Activated T-helper 2 cell treated with anti-CD3 and anti-CD28 coated beads, Interferon-gamma antibody, Interleukin-2, Interleukin-4, amounts not matched to agents 10 μg/mL and 5 μg/mL and 100 μg/mL, durations not matched to agents 14 hours and 24 hours and 36 hours (primary cell): ENCODE measurements at places on chromosomes 13 and 19.

DNA sequence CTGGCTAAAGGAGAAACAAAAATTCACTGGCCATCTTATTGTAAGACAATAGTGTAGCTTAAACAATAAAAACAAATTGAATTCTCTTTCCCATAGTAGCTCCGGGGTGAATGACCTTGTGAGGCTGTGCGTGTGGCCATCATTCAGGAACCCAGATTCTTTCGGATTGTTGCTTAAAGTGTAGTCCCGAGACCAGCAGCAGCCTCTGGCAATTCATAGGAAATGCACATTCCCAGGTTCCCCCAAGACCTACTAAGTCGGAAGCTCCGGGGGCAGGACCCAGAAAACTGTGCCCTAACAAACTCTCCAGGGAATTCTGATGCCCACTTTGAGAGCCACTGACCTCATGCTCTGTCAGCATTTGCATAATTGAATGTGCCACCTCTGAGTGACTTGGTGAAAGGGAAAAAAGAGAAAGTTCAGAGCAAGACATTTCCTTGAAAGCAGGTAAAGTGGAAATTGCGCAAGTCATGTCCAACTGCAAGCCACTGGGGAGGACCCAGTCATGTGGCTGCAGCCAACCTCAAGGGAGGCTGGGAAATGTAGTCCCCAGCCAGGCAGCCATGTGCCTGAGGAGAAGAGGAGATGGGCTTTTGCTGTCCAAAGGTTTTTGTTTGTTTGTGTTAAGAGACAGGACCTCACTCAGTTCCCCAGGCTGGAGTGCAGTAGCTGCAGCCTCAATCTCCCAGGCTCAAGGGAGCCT is 50.7 kb upstream of the PNMA8B start:
- DNase-seq = no peak

GRCh38 chr13:82501834-82502233 is 1380.4 kb downstream of the SLITRK1 start:
- DNase-seq = no peak

DNA sequence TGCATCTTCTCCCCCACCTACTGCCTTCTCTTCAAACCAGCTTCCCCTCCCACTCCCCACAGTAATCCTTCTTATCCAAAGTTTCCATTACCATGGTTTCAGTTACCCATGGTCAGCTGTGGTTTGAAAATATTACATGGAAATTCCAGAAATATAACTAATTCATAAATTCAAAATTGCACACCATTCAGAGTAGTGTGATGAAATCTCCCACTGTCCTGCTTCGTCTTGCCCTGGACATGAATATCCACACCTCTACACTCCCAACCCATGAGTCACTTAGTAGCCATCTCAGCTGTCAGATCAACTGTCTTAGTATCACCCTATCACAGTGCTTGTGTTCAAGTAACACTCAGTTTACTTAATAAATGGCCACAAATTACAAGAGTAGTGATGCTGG is 3.8 kb upstream of the KCTD12 start:
- no peak for DNase-seq

- no peak for DNase-seq
These were observed 182.2 kb downstream of the LMO7 start for GRCh38 chr13:75818179-75818967.

DNA sequence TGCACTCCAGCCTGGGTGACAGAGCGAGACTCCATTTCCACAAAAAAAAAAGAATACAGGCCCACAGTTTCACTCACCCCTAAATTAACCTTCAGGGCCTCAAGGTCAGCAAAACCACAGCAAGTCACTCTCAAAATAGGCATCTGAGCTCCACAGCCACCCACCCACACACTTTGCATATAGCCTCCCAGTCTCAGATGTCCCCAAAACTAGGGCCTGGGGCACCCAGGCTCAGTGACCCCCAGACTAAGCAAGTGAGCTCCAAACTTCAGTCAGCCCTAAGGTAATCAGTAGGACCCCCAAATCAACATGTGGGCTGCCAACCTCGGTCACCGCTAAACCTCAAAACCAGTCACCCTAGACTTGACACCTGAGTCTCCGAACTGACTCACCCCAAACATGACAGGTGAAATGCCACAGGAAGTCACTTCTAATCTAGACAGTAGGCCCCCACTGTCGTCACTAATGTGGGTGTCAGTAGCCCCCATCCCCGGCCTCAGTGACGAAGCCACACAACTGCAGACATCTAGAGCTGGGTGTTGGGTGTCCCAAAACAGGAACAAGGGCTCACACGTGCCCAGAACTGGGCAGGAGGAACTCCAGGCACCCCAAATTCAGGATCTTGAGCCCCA is 13.9 kb downstream of the RABAC1 start:
- DNase-seq = peak; percentile 67

DNA sequence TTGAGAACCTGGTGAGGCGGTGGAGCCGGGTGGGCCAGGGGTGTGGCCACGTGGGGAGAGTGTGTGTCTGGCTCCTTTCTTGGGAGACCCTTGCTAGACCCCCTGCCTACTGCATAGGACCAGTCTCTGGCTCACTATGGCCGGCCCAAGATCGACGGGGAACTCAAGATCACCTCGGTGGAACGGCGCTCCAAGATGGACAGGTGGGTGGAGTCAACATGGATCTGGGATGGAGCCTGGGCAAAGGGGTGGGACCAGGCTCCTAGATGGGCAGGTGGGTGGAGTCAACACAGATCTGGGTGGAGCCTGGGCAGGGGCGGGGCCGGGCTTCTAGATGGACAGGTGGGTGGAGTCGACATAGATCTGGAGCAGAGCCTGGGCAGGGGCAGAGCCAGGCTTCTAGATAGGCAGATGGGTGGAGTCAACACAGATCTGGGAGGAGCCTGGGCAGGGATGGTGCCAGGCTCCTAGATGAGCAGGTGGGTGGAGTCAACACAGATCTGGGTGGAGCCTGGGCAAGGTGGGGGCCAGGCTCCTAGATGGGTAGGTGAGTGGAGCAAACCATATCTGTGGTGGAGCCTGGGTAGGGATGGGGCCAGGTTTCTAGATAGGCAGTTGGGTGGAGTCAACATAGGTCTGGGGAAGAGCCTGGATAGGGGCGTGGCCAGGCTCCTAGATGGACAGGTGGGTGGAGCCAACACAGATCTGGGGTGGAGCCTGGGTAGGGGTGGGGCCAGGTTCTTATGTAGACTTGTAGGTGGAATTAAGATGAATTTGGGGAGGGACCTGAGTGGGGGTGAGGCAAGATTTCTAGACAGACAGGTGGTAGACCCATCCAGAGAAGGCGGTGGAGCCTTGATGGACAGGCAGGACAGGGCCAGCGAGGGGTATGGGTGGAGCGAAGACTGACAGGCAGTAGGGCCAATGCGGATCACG is 56.5 kb downstream of the VAV1 start:
- peak; percentile 35 for DNase-seq

GRCh38 chr13:95523598-95523997 is 28.9 kb upstream of the CLDN10 start:
- no peak for DNase-seq

GRCh38 chr19:48258350-48258749 is 2.6 kb upstream of the CARD8 start:
- peak; percentile 24 for DNase-seq

DNA sequence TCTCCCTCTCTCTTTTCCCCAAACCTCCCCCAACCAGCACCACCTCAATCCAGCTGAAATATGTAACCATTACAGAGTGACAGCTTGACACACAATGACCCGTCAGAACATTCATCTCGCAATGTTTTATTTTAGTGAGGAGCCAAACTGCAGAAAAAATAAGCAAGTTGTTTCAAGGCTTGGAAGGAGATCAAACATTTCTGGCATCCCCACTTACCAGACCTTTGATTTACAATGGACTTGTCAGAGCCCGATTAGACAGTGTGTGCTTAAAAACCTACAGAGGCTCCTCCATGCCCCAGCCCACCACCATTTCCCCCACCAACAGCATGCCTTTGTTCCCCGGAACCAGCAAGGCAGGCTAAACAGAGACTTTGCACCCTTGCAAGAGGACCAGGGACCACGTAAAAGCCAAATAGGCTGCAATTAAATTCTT is 382.8 kb upstream of the ZNF507 start:
- no peak for DNase-seq

GRCh38 chr13:109182777-109183465 is 553.5 kb downstream of the MYO16 start:
- no peak for DNase-seq

DNA sequence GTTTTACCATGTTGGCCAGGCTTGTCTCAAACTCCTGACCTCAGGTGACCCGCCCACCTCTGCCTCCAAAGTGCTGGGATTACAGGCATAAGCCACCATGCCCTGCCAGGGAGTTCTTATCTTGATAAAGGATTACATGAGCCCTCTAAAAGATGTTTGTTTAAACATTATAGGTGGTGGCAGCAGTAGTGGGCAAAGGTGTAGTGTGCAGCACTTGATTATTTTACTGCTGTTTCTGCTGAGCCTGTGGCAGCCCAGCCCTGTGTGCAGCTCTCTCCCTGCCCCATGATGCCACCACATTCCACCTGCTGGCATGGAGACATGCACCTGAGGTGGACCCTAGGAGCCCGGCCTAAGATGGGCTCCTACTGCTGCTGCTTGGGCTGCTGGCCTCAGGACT is 54.0 kb downstream of the ZNF429 start:
- DNase-seq = no peak

DNA sequence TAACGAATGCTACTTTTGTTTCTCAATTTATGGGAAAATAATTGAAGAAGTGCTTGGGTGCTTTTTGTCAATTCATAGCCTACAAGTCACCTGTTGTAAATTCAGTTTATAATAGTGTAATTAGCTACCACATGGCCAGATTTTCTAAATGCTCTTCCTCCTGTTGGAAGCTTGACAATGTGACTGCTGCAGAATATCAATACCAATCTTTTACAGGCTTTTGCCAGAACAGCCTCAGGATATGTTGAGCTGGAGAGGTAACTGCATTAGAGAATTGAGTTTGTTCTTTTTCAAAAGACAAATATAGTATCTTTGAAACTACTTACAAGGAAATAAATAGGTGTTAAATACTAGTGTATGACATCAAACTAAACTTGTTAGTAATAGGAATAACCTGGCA is 277.8 kb downstream of the POU4F1 start:
- DNase-seq = no peak

- DNase-seq = no peak
These were observed 97.9 kb downstream of the GGACT start for GRCh38 chr13:100490692-100491091.

- DNase-seq = no peak
These were observed 25.3 kb downstream of the TRPM4 start for GRCh38 chr19:49182848-49183375.

DNA sequence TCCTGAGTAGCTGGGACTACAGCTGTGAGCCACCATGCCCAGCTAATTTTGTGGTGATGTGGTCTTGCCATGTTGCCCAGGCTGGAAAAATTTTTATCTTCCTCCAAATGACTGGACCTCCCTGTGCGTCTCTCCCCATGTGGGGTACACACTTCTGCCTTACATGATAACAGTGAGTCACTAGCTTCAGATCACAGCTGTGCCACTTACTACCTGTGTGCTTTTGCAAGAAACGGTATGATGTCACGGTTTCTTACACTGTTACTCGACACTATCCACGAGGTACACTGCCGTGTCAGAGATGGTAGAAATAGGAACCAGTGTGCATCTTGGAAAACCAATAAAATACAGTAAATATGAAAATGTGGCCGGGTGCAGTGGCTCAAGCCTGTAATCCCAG is 17.5 kb upstream of the ZNF414 start:
- no peak for DNase-seq

- DNase-seq = no peak
These were observed 59.0 kb downstream of the WDFY2 start for GRCh38 chr13:51643105-51643881.

GRCh38 chr19:46328079-46328478 is 18.8 kb upstream of the PPP5C start:
- no peak for DNase-seq

GRCh38 chr13:44404261-44405132 is 30.9 kb downstream of the SERP2 start:
- DNase-seq = no peak

- no peak for DNase-seq
These were observed 45.6 kb downstream of the LHFPL6 start for GRCh38 chr13:39557285-39557955.

GRCh38 chr13:94640721-94641120 is 39.1 kb downstream of the GPR180 start:
- DNase-seq = no peak

DNA sequence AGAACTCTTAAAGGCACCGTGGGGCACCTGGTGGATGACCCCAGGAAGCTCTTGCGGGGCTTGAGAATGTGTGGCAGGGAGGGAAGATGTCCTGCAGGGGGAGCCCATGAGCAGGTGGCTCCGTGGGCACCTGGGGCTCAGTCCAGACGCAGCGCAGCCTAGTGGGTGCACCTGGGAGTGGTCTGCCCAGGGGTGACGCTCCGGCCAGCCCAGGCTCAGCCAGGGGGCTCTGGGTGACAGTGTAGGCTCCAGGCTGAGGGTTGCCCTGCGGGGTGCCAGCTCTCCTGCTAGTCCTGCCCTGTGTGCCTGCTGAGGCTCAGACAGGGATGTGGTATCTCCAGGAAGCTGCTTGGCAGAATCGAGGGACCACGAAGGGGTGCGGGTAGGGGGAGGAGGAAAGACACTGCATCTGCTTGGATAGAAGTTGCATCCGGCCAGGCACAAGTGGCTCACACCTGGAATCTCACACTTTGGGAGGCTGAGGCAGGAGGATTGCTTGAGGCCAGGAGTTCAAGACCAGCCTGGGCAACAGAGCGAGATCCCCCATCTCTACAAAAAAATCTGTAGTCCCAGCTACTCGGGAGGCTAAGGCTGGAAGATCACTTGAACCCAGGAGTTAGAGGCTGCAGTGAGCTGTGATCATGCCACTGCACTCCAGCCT is 15.0 kb upstream of the PGLS start:
- peak; percentile 74 for DNase-seq

- DNase-seq = no peak
These were observed 1185.8 kb downstream of the UQCRFS1 start for GRCh38 chr19:28027116-28027515.

- no peak for DNase-seq
These were observed 264.1 kb upstream of the SPRY2 start for GRCh38 chr13:80605011-80605410.

DNA sequence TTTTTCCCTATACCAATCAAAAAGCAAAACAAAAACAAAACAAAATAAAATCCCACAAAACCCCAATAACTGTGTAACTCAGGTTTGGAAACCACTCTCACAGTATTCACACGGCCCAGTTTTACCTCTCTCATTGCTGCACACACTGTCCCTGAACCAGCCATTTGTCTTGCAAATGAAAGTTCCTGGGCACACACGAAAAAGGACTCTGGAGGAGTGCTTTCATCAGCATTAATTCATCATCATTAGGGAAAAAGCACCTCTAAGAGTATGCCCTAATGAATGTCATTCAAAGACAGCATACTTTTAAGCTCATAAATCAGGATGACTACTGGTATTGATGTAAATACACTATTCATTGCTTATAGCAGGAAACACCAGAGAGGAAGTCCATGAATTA is 306.3 kb downstream of the DNAJC15 start:
- DNase-seq = no peak

- no peak for DNase-seq
These were observed 238.0 kb downstream of the POSTN start for GRCh38 chr13:37360556-37360955.

- DNase-seq = no peak
These were observed 6.1 kb upstream of the ASF1B start for GRCh38 chr19:14142262-14143190.
